LoVo (cell line): ENCODE measurements at places on chromosomes 13 and 19.

GRCh38 chr13:54018485-54018884, 989.9 kb downstream of the OLFM4 start:
- no peak for DNase-seq

- no peak for DNase-seq
These were observed 500.8 kb downstream of the SLITRK6 start for GRCh38 chr13:85298387-85298924.

GRCh38 chr19:47778954-47779351, 450 bp downstream of the SELENOW start:
- DNase-seq, result no peak

GRCh38 chr13:109884462-109884861, 98.1 kb upstream of the IRS2 start:
- no peak for DNase-seq

GRCh38 chr19:53957448-53958167, 5.1 kb upstream of the CACNG8 start:
- DNase-seq, result no peak

GRCh38 chr13:91534996-91535395, 136.6 kb downstream of the GPC5 start:
- DNase-seq, result no peak

- DNase-seq, result no peak
These were observed 1.3 kb upstream of the SHANK1 start for GRCh38 chr19:50720921-50721381.

DNA sequence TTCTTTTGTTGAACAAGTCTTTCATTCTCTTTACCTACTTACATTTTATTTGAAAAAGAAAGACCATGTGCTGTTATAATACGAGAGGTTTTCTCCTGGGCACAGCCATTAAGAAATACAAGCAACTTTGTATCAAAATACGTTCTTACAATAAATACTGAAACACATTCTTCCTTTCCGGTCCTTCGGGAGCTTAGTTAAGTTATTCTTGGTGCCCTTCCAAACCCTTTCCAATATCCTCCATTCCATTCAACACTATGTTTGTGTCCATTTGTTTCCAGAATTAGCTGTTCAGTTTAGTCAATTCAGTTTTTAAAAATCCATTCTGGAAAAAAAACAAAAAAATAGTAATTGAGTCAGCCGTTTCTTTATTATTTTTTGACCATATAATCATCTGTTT, 746.8 kb upstream of the SLC10A2 start:
- no peak for DNase-seq
